COR-L47 (cell line): ENCODE measurements at places on chromosomes 3 and 15.

DNA sequence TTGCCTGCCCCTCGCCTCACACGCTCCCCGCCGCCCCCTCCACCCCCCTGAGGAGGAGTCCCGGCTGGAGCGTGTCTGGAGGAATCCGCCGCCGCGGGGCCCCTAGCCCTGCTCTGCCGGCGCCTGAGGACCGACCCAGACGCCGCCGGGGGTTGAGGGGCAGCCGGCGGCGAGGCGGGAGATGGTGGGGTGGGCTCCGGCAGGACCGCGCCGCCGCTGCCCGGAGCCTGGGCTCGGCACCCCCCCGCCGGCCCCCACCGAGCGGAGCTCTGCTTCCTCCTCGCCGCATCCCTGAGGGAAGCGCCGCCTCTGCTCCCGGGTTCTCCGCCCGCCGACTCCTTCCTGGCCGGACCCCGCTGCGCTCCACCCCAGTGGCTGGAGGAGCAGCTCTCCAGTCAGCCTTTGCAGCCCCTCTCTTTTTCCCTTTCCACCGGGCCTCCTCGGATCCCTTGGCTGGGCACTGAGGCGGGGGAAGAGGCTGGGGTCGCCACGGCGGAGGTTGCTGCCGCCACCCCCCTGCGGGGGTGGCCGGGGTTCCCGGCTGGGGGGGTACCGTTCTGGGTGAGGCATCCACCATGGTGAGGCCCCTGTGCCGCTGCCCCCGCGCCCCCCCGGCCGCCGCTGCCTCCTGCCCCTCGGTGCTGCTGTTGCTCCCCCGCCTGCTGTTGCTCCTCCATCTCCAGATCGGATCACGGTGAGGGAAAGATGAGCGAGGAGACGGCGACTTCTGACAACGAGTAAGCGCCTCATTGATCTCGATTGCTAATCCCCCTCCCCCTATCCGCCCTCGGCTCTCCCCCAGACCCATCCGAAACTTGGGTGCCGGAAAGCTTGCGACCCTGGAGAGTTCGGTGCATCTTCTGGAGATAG is at the start of gene SPRED1:
SPRED1 (plus strand) TSS at position 356 of the 870 bp plus-strand sequence; CDS start at position 706, 350 bp downstream.
- no peak for DNase-seq

GRCh38 chr3:12316729-12317351 is 28.0 kb downstream of the PPARG start:
- no peak for DNase-seq

DNA sequence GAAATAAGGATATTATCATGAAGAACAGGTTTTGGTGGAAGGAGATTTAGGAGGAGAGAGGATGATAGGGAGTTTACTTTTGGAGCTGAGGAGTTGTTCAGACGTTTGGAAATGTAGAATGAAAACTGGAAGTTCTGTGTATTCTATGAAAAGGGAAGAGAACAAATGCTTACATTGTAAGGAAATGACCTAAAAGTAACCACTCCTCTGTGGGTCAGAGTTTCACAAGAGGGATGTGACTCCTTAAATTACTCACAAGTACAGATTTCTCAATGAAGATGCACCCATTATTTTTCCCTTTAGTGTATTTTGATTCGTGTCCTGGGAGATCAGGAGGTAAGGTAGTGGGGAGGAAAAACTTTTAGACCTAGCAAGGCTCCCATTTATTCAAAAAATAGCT is 4.0 kb downstream of the RNF13 start:
- DNase-seq, result no peak

GRCh38 chr3:152196782-152197181 is 71.9 kb upstream of the MBNL1 start:
- DNase-seq, result no peak

DNA sequence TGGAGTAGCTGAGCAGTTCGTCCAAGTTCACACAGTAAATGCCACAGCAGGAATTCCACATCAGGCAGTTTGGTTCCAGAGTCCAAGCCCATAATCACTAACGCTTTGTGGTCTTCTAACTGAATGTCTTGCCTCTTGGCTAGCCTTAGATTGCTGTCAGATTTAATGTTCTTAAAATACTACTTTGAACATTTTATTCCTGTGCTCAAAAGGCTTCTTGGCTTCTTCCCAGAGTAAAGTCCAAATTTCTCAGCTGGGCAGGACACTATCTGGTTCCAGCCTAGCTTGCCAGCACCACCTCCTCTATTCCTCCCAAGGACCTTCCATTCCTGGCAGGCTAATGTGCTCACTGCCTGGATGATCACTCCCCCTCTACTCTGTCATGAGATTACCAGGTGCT is 256.9 kb downstream of the SQOR start:
- no peak for DNase-seq
